ENCODE measurements at places on chromosomes 5 and 9. TPM values are rescaled to one million over a fixed set of nuclear protein-coding genes. Genes with fewer than 3 reads are reported as not detected.

GRCh38 chr5:148708854-148709253 lies 54.5 kb upstream of the HTR4 start:
- DNase-seq, result no peak

The TAF1L gene
- total RNA-seq, result not detected

The HACD4 gene
- total RNA-seq, result 2.2 TPM

The PRRT1B gene
- total RNA-seq, result not detected

- DNase-seq, result no peak
Measured at GRCh38 chr9:137063311-137064026, 6.9 kb downstream of the SAPCD2 start.

The C9orf153 gene
- 0.55 TPM for total RNA-seq

DNA sequence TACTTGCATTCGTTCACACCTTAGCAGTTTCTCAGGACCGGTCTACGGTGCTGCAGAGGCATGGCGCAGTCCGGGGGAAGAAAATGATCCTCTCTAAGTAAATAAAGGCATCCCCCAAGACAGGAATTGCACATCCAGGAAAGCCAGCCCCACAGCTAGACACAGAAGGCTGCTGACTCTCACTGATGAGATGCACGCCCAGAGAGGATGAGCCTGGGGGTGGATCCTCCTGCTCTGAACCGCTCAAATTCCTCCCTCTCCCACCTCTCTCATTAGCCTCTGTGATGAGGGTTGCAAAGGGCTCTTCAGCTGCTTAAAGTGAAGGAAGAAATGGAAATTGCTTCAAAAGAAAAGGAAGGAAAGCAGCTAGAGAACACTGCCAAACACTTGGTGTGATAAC lies 132.4 kb downstream of the TTLL11 start:
- DNase-seq, result no peak

DNA sequence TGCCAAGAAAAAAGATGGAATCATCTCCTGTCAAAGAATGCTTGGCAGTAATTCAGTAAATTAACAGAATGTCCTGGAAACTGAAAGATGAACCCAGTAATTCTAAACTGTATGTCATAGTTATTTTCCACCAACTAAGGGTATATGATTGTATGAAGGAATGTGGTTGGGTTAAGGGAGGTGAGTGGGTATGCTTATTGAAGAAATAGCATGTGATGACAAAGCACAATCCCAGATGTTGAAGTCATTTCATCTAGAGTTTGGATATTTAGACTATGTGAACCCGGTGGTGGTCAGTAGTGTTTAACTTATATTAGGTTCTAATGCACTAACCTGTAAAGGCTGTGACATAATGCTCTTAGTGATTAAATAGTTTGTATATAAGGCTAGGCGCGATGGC lies 87.3 kb downstream of the CDKN2A start:
- DNase-seq, result no peak

DNA sequence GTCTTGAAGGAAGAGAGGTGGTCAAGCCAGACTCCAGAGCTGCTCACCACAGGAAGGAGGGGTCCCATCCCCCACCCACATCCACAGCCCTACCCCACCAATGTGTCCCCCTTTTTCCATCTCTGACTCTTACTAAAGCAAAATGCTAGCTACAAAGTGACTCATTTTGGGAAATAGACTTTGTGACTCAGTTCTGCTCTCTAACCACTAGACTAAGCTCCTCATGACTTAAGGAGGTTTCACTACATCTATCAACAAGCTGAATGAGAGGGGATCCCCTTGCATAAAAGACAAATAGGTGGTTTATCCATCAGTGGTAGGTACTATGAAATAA lies 35.1 kb upstream of the ADRB2 start:
- no peak for DNase-seq

The TMC1 gene
- total RNA-seq, result 0.48 TPM

The SPIN1 gene
- 64.2 TPM for total RNA-seq

DNA sequence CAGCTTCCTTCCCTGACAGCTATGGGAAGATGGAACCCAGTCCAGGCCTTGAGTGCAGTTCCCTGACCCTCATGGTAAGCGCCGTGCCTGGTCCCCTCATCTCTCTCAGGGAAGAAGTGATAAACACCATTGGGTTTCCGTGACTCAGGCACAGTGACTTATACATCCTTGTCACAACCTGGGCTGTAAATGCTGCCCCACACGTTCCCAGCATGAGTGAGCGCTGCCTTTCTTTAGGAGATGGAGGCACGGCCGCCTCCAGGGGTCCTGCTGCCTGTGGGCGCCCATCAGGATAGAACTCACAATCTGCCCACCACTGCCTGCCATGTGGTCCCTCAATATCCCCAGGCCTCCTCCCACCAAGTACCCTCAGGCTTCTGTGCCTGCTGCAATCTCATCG lies 8.3 kb upstream of the NKD2 start:
- no peak for DNase-seq

The FOXI1 gene
- total RNA-seq, result not detected

DNA sequence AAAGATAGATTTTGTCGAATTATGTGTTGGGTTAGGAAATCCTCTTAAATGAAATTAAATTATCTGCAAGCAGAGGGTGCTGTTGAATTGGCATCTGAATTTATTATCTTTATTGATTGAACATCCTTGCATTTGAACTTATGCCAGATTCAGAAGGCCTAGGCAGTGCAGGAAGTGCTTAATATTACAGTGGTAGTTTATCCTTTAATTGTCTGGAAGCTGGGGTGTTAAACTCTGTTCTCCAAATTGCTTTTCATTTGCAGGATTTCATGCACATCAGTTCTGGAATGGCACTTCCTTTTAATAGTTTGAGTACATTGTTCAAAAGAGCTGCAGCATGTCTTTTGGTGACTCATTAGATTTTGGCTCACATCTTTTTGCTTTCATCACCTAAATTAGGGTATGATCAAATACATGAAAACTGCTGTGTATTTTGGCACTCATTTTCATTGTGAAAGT lies 186.3 kb downstream of the KDM4C start:
- no peak for DNase-seq

GRCh38 chr5:65078331-65078730 lies 309.6 kb downstream of the CWC27 start:
- no peak for DNase-seq

DNA sequence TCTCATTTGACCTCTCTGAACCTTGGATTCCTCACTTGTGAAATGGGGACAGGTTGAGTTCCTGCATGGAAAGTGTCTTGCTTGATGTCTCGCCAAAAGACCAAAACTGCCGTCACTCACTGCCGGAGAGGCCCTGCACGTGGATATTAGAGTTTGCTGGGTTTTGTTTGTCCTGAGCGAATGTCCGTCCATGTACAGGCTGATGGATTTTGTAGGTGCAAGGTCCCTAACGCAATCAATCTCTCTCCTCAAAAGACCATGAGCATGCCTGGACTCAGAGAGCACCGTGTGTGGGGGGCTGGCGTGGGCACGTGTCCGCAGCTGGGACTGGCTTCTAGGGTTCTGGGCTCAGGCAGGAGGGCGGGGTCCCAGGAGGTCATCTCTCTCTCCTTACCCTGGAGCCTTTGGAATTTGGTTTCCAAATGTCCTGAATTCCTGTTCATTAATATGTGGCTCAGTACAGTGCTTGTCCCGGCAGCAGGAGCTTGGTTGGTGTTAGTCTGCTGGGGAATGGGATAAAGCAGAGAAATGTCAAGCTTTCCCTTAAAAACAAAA lies 146.0 kb upstream of the IER5L start:
- no peak for DNase-seq

- DNase-seq, result no peak
Measured at GRCh38 chr9:92709240-92709639, 39.3 kb upstream of the IPPK start.

GRCh38 chr9:127506117-127506813 lies 55.0 kb downstream of the LRSAM1 start:
- DNase-seq, result no peak

- no peak for DNase-seq
Measured at GRCh38 chr5:72503888-72504491, 3.2 kb downstream of the ZNF366 start.

DNA sequence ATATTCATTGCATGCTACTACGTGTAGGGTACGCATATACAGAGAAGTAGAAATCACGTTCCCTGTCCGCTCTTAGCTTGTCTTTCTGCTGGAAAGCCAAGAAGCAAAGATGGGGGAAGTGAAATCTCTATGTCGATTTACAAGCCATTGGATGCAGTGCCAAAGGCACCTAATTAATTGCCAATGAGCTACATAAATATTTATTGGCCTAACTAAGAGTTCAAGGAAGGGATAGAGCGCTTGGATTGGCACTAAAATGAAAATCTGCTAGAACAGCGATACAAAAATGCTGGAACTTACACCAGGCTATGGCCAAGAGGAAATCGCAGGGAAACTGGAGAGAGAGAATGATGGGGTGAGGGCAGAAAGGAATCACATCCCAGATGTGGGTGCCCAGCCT lies 10.8 kb downstream of the SMIM23 start:
- DNase-seq, result no peak

DNA sequence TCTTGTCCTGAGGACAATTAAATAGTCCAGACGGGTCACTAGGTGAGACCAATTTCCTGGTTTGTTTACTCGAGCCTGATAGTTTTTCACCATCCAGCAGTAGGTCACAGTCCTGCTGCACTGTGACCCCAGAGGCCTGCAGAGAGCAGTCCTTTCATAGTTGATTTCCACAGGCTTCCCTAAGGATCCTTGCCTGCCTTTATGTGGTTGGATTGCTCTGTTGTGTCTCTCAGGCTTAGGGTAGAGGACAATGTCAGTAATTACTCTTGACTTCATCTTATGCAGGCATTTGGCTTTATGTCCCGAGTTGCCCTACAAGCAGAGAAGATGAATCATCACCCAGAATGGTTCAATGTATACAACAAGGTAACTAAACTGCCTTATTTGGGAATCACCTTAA lies 9.0 kb upstream of the CATSPER3 start:
- DNase-seq, result no peak

- DNase-seq, result no peak
Measured at GRCh38 chr9:111034170-111034897, 3.9 kb downstream of the LPAR1 start.

- DNase-seq, result no peak
Measured at GRCh38 chr5:125117566-125117965, 371.1 kb upstream of the ZNF608 start.

- no peak for DNase-seq
Measured at GRCh38 chr9:14433351-14434157, 119.6 kb upstream of the NFIB start.

- DNase-seq, result no peak
Measured at GRCh38 chr5:98341038-98342032, 432.1 kb upstream of the RGMB start.

The CCL27 gene
- total RNA-seq, result not detected

DNA sequence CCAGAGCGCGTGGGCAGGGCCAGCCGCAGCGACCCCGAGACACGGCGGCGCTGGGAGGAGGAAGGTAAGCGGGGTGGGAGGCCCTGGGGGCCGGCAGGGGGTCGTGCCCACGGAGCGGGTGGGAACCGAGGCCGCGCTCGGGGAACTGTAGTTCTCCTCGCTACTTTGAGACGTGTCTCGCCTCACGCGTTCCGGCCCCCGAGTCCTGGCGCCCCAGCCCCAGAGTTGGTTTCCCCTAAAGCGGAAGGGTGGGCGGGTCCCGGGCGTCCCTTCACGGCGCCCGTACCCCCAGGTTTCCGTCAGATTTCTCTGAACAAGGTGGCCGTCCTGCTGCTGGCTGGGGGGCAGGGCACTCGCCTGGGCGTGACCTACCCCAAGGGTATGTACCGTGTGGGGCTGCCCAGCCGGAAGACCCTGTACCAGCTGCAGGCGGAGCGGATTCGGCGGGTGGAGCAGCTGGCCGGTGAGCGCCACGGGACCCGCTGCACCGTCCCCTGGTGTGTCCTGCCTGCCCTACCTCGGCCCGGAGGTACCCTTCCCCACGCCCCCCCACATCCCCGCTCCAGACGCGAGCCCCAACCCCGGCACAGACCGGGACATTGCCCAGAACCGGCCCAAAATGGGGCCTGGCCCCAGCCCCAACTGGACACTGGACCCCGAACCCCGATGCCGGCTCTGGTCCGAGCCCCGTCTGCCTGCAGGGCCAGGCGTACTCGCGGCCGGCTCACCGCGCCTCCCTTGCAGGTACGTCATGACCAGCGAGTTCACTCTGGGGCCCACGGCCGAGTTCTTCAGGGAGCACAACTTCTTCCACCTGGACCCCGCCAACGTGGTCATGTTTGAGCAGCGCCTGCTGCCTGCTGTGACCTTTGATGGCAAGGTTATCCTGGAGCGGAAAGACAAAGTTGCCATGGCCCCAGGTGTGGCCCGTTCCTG lies 709 bp downstream of the UAP1L1 start:
- DNase-seq, result peak; percentile 89

The CHMP5 gene
- 52.0 TPM for total RNA-seq

The RASGEF1C gene
- not detected for total RNA-seq

The SLC45A2 gene
- not detected for total RNA-seq

The IRX4 gene
- total RNA-seq, result not detected

GRCh38 chr9:126531035-126531571 lies 82.6 kb upstream of the LMX1B start:
- DNase-seq, result no peak

The PCDHA4 gene
- total RNA-seq, result 0.32 TPM

The FAM78A gene
- 6.3 TPM for total RNA-seq

The SPOCK1 gene
- total RNA-seq, result 59.8 TPM

GRCh38 chr5:56305001-56305950 lies 72.1 kb upstream of the ANKRD55 start:
- no peak for DNase-seq

The TAF11L10 gene
- total RNA-seq, result not detected

- DNase-seq, result no peak
Measured at GRCh38 chr9:134685784-134686183, 44.2 kb downstream of the COL5A1 start.

The ANKRD18B gene
- total RNA-seq, result not detected

The NUTM2G gene
- total RNA-seq, result not detected

The GNA14 gene
- 4.8 TPM for total RNA-seq

DNA sequence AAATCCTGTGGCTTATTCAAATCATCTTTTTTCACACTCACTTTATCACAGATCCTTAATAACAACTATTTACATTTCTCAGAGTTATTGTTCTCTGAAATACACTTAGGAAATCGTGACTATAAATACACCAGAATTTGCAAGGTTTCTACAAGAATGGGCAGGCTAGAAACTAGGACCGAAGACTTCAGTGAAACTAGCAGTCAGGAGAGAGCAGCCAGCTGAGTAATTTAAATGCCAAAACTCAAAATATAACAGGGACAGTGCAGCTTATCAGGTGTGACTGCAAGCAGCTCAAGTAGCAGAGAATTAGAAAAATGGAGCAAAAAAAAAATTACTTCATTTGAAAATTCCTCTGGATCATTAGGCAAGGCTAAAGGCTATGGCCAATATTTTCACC lies 719.3 kb upstream of the ZNF608 start:
- no peak for DNase-seq

The ARL14EPL gene
- not detected for total RNA-seq

All from mesenteric fat pad (tissue), 1 donor.